Stimulated activated CD4-positive, alpha-beta T cell treated with anti-CD3 and anti-CD28 coated beads, Interleukin-2, amount 100 ng/mL, for 48 hours (primary cell): ENCODE measurements at places on chromosomes 3 and 15.

- DNase-seq: no peak
Observed at GRCh38 chr15:40306371-40306770, 1.4 kb downstream of the PLCB2 start.

DNA sequence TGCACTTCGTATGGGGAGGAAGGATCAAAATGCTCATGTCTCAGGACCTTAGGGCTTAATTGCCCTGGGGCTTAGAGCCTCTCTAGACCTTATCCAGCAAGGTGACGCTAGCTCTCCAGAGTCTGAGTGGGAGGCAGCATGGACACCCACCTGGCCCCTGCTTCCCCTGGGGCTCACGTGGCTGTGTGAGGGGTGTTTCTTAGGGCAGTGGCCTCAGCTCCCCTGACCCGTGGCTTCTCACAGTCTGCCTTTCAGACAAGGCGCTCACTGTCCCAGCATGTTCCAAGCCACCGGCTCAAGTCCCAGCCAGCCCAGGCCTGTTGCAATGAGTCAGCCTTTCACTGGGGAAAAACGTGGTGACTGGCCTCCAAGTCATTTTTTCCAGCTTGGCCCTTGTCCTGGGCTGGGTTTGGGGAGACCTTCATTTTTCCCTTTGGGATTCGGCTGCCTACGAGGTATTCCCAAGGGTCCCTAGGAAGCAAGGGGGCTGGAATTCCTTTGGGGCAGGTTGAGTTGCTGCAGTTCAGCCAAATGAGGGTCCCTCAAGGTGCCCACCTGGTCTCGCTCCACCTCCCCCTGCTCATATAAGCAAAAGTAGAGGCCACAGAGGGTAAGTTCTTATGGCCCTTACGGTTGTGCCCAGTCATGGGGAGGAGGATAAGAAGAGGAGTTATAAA is 15.7 kb downstream of the BHLHE40 start:
- DNase-seq: no peak

- no peak for DNase-seq
Observed at GRCh38 chr3:141094790-141095545, 43.8 kb downstream of the SPSB4 start.

DNA sequence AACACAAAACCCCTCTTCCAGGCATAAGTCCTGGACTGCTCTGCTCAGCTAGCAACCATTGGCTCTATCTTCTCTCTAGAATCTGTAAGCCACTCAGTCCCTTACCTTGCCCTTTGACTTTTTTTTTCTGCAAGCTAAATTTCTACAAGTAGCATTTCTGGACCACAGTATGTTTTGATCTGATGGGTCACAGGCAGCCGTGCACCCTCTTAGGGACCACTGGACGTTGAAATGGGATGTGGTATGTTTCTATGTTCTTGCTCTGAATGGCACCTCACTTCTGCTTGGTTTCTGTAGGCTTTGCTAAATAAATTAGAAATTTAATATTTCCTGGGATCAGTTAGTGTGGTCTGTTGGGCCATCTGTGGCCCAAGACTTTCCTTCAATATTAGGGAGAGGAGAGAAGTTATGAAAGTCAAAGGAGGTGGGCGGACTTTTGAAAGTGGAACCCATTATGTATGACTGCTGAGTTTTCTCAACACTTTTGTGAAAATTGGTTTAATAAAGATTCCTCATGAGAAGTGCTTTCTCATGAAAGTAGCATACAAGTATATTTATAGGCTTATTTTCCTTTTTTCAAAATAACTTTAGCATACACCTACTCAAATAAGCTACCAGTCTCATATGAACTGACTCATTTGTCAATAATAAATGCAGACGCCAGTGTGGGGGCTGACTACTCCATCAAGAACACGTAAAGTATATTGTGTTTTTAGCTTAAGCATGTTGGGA is 18.4 kb upstream of the TIPARP start:
- no peak for DNase-seq

DNA sequence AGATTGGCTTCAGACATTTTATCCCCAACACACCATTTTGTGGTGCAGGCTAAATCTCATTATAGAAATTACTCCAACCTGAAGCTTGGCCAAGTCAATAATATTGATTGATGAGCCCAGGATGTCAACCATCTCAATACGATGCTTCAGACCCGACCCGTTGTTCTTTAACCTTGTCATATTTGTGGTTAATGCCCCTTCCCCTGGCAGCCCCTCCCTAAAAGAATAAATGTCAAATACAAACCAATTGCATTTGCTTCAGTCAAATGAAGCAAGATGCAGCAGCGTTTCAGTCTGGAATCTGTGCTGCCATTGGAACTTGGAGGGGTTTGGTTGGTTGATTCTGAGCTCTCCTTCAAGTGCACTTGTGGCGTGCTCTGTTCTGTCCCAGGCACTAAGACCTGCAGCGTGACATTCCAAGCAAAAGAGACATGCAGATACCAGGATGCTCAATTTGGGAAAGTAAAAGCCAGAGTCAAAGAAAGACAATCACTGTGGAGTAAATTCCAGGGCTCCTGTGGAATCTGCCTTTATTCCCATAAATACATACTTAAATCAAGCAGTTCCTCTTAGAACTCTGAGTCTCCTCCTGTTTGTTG is 23.8 kb upstream of the PSMD6 start:
- DNase-seq: no peak

DNA sequence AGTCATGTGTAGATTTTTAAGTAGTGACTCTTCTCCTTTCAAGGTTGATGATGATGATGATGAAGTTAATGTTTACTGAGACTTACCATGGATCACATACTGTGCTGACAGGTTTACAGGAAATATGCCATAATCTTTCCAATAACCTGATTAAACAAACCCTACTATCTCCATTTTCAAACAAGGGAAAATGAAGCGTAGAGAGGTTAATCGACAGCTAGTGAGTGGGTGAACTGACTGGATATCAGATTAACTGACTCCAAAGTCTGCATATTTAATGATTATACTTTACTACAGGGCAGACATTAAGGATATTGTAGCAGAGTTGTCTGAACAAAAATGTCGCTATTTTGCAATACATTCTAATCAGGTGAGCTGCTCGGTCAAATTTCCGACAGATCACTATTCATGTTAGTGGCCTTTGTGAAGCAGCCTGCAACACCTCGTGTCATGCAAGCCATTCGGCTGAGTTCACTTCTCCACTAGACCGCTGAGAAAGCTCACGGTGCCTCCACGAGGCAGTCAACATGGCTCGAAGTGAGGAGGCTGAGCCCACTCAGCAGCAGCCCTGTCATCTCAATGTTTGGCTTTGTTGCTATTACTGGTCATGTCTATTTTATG is 264.2 kb downstream of the NFKBIZ start:
- DNase-seq: no peak
